ENCODE measurements at places on chromosomes 12 and 14.

GRCh38 chr14:104650981-104651875 lies 38.2 kb upstream of the INF2 start:
- no peak for DNase-seq

GRCh38 chr12:63802012-63802608 lies 22.4 kb downstream of the RXYLT1 start:
- DNase-seq = no peak

DNA sequence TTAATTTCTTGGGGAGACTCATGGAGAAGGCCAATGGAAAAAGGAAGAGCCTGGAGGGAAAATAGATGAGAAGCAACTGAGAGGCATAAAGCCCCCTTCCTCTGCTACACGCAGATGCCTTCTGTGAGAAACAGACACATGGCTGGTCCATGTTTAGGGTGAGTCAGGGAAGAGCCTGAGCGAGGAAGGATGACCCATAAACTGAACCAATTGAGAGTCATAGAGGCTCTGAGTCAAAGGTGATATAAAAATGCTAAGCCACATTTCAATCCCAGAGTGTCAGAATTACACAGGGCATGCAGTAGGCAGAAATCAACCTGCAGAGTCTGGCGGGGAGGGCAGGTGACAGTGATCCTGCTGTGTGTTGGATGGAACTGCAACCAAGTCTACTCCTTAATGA lies 30.1 kb upstream of the NEDD1 start:
- no peak for DNase-seq

GRCh38 chr14:72567226-72567625 lies 326.7 kb downstream of the DPF3 start:
- DNase-seq = no peak

- no peak for DNase-seq
These were observed 218 bp downstream of the LYSET start for GRCh38 chr14:93185349-93185720.

GRCh38 chr12:101116911-101117310 lies 93.1 kb downstream of the SLC5A8 start:
- no peak for DNase-seq

GRCh38 chr12:92277795-92278194 lies 132.1 kb upstream of the BTG1 start:
- DNase-seq = no peak

- DNase-seq = peak; percentile 8
These were observed 21.1 kb upstream of the KCNA5 start for GRCh38 chr12:5022465-5023061.

DNA sequence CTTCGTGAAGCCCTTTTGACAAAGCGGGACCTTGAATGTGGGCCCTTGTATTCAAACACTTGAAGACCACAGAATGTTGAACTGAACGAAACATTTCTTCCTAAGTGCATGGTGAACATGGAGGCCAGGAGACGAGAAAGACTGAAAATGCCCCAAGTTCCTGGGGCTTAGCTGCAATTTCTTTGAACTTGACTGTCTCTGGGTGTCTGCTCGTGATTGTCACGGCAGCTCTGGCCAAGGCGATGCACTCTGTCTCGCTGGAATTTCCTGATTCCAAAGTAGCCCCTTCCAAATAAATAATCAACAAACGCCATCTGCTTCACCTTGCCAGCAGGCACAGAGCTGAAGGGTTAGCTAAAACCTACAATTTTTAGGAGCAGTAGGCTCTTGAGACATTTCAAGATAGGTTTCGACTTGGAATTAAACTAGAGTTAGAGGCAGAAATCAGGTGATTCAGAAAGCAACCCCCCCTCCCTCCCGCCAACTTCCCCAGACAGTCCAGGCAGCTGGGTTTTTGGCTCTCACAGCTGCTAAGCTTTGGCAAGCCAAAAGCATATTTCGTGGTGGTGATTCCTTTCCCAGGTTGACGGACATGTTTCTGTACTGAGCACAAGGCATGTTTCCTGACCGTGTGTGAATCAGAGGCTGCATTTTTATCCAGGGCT lies 13.5 kb upstream of the IRF2BPL start:
- DNase-seq = no peak

DNA sequence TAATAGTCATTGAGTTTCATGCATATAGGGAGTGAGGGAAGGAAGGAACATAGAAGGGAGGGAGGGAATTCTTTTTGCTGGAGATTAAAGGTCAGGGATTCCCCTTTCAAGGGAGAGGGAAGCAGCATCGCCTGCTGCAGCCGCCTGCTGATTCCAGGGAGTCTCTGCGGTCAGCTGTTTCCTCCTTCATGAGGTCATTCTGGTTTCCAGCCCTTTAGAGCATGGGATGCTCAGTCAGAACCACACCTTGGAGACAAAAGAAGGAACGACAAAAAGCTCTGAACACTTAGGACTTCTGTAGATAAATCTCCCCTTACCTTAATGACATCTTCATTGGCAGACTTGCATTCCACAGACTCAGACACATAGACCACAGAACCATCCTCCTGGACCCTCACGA lies 923.0 kb upstream of the TMEM132C start:
- DNase-seq = no peak

DNA sequence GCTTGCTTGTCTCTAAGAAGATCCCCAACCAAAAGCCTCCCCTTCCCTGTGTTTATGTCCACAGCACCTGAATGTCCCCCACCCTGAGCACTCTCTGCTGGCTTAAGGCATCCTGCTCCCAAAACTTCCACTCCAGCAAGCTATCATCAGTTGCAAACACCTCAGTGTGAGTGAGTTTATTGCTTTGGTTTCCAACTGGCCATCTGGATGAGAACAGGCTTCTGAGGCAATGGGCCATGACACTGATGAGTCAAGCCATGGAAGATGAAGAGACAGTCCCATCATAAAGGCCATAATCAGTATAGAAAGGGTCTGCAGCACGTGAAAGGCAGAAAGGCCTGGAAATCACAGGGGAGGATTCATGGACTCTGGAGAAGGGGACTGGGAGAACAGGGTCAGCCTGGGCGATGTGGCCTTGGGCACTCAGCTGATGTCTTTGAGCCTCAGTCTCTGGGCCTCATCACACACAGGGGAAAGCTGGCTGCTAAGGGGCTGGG lies 12.8 kb downstream of the CMKLR1 start:
- no peak for DNase-seq

GRCh38 chr14:25056688-25057078 lies 6.7 kb upstream of the STXBP6 start:
- no peak for DNase-seq

- no peak for DNase-seq
These were observed 74.6 kb downstream of the AKAP6 start for GRCh38 chr14:32403688-32404087.

GRCh38 chr12:132056320-132056719 lies 87.8 kb downstream of the DDX51 start:
- no peak for DNase-seq

GRCh38 chr12:130331146-130331545 lies 6.5 kb upstream of the PIWIL1 start:
- DNase-seq = no peak

DNA sequence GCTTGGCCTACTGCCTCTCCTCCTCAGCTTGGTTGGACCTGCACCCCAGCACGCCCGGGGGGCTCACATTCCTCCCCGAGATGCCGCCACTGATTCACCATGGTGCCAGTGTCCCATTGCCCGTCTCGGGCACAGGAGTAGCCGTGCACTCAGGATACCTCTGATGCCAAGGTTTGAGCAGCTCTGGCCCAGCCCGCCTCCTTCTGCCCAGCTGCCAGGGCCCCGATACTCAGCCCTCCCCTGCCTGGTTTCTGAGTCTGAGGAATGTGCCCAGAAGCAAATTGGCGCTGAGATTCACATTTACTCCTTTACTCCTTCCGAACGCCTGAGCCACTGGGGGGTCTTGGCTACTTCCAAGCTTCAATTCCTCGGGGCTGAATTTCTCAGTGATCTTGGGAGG lies 63.5 kb downstream of the NINJ2 start:
- no peak for DNase-seq

GRCh38 chr14:77682158-77682553 lies 25.7 kb downstream of the ALKBH1 start:
- DNase-seq = no peak

DNA sequence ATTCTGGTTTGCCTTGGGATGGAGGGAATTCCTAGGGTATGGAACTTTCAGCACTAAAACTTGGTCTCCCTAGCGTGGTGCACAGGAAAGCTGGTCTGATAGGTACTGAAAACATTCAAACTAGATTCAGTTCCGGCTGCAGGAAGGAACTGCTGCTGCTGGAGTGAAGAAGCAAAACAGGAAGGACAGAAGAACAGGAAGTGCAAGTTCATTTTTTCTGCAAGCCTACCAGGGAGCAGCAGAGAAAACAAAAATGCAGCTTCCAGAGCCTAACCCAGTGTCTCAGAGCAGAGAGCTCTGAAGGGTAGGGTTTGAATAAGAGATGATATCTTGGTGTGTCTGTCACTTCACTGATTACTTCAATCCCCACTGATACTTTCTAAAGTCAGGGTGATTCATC lies 165.2 kb downstream of the VRK1 start:
- DNase-seq = no peak

- no peak for DNase-seq
These were observed 1198.3 kb downstream of the GALC start for GRCh38 chr14:86794689-86795088.

DNA sequence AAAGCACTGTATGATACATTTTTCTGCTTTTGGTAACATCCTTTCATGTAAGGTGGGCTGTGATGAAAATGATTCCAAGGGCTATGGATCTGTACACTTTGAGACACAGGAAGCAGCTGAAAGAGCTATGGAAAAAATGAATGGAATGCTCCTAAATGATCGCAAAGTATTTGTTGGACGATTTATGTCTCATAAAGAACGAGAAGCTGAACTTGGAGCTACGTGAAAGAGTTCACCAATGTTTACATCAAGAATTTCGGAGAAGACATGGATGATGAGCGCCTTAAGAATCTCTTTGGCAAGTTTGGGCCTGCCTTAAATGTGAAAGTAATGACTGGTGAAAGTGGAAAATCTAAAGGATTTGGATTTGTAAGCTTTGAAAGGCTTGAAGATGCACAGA lies 22.1 kb upstream of the SRGAP1 start:
- DNase-seq = no peak

DNA sequence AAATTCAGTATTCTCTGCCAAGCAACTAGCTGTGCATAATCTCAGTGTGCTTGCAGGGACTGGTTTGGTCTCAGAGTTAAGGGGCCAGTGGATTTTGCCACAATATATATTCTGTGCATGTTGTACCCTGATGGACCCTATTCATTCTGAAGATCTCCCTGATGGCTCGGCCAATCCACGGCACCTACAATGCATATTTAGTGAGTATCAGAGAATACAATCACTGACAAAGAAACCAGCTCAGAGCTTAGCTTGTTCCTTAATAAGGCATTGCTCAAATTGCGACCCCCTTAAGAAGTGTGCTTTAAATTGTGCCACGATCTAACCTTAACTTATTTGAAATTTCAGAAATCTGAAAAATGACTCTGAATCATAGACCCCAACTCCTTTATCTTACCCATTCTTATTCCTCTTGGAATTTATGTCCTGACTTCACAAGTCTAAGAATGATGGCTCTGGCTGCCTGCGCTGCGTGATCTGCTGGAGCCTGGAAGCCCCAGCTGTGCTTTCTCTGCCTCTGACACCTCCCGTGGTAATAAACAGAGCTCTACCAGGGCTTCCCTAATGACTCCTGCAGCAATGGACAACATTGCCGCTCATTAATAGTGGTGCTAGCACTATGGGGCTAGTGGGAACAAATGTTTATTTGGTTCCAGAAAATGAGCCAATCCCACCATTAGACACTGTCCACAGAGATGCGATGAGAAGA lies 9.0 kb upstream of the DCAF4 start:
- no peak for DNase-seq

DNA sequence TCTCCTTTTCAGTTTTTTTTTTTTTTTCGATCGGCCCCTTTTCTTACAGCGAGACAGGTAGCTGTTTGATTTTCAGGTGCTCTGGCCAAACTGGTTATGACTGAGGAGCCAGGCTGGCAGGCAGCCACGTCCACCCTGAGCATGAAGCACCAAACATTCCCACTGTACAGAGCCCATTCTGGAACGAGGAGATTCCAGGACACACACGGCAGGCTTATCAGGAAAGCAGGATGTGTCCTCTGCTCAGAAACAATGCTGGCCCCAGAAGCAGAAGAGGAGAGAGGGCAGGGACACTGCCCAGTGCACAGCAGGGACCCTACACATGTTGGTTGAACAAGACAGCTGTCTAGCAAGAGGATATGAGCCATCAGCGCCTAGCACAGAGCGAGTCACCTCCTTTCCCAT lies 3.7 kb upstream of the KRT2 start:
- no peak for DNase-seq

DNA sequence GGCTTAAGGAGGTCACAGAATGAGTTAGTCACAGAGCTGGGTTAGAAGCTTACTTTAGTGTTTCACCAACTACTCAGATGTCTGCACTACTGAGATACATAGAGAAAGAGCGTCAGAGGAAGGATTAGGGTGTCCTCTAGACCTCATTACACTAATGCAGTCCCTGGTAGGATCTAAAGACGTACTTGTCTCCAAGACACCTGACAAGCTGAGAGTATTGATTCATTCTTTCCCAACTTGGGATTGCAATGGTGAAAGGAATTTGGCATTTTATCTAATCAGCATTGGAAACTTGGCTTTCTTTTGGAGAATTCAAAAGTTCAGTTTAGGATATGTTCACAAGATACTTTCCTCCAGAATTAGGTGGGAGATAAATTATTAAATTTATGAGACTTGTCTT lies 402.1 kb downstream of the ZFP36L1 start:
- DNase-seq = no peak

DNA sequence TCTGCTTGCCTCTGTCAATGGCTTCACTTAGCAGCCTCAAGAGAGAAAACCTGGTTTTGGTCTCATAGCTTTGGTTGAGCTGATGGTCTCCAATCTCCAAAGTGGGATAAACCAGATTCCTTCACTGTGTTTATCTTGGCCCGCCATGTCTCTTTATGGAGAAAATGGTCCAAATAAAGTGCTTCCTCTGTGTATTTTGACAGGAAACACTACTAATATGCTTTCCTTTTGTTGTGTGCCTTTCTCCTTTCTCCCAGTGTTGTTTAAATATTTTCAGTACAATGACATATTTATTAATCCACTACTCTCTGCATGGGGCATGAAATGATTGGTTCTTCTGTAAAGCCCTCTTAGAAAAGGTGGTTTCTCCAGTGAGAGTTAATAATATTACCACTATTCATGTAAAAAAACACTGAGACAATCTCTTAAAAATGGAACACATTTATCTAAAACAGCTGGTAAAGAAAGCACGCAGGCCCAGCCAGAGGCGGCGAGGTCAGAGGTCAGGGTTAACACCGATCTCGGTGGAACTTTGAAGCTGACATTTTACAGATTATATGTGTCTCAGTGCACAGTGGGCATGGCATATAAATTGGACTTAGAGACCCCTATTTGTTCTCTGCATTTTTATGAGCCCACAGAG lies 24.2 kb downstream of the TMEM30B start:
- no peak for DNase-seq

GRCh38 chr14:93303659-93304058 lies 29.2 kb downstream of the BTBD7 start:
- DNase-seq = no peak

GRCh38 chr12:21296751-21297406 lies 37.8 kb downstream of the SLCO1A2 start:
- no peak for DNase-seq

GRCh38 chr12:52202361-52203078 lies 10.7 kb upstream of the KRT80 start:
- no peak for DNase-seq

Measured in activated T-cell treated with anti-CD3 and anti-CD28 coated beads for 48 hours (primary cell).